ENCODE measurements at places on chromosomes 5 and 9.
A peak's percentile ranks its signal among the peaks of the same experiment; 100 is the strongest.

GRCh38 chr9:116476935-116477381 lies 210.1 kb upstream of the TRIM32 start:
- no peak for DNase-seq
- no peak overlapping the region for H3K4me3 ChIP-seq
- no peaks in the 10 kb centered on the region for H3K4me1 ChIP-seq
- H3K27me3 ChIP-seq, result no peaks in the 10 kb centered on the region
- no peaks in the 10 kb centered on the region for H3K36me3 ChIP-seq
- no peak overlapping the region for H3K27ac ChIP-seq

DNA sequence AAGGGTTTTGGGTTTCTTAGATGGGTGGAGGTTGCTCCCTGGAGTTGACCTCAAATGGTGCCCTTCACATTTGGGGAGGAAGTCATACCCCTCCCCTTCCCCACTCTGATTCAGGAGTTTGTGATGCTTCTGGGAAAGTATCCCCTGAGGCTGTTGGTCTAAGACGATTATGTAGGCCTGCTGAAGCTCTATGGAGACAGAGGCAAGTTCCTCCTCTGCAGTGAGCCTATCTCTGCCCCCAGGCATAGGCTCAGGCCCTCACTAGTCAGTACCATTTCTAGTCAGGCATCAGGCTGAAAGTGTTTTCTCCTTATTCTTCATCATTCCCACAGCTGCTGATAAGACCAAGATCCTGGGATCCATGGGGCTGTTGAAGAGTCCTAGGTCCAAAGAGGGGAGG lies 271.6 kb upstream of the NUDT12 start:
- no peak overlapping the region for H3K27ac ChIP-seq
- H3K4me3 ChIP-seq, result no peak overlapping the region

- no peaks in the 10 kb centered on the region for H3K4me1 ChIP-seq
- no peak overlapping the region for H3K27ac ChIP-seq
- H3K4me3 ChIP-seq, result no peak overlapping the region
- no peak for DNase-seq
Measured at GRCh38 chr5:87912419-87912818, 356.2 kb downstream of the TMEM161B start.

DNA sequence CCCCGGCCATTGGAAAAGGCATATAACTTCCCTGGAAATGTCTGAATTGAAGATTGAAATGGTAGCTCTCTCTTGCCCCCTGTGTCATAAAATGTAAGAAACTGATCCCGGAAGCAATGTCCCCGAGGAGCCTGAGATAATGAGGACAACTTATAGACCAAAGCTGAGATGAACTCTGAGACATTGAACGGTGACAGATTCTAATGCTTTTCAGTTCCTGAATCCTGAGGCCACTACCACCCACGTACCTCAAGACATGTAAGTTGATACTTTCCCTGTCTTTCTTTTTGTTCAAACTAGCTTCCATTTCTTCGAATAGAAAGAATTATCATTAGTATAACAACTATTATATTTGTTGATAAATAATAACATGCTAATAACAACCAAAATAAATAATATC lies 51.0 kb downstream of the KIF4B start:
- no peak for DNase-seq
- no peak overlapping the region for H3K27ac ChIP-seq
- H3K4me1 ChIP-seq, result no peaks in the 10 kb centered on the region
- no peak overlapping the region for H3K4me3 ChIP-seq
- no peaks in the 10 kb centered on the region for H3K36me3 ChIP-seq

- DNase-seq, result no peak
- H3K27ac ChIP-seq, result no peak overlapping the region
- no peaks in the 10 kb centered on the region for H3K36me3 ChIP-seq
- no peaks in the 10 kb centered on the region for H3K4me1 ChIP-seq
Measured at GRCh38 chr5:90658620-90659019, 100.0 kb downstream of the ADGRV1 start.

DNA sequence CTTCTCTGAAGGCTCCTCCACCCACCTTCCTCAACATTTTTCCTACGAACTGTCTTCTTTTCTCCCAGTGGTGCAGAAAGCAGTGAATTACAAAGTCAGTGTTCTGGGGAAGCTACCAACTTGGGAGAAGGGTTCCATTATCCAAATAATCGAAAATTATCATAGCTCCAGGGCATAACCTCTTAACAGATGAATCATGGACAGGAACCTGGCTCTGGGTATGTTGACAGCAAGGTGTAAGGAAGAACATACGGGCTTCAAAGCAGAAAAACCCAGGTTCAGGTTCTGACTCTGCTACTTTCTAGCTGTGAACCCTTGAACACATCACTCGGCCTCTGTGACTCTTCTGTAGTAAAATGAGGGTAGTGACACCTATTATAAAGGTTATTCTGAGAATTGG lies 351.3 kb downstream of the ENC1 start:
- no peak for DNase-seq
- H3K36me3 ChIP-seq, result no peaks in the 10 kb centered on the region
- H3K4me3 ChIP-seq, result no peak overlapping the region
- H3K27ac ChIP-seq, result no peak overlapping the region
- no peaks in the 10 kb centered on the region for H3K27me3 ChIP-seq

DNA sequence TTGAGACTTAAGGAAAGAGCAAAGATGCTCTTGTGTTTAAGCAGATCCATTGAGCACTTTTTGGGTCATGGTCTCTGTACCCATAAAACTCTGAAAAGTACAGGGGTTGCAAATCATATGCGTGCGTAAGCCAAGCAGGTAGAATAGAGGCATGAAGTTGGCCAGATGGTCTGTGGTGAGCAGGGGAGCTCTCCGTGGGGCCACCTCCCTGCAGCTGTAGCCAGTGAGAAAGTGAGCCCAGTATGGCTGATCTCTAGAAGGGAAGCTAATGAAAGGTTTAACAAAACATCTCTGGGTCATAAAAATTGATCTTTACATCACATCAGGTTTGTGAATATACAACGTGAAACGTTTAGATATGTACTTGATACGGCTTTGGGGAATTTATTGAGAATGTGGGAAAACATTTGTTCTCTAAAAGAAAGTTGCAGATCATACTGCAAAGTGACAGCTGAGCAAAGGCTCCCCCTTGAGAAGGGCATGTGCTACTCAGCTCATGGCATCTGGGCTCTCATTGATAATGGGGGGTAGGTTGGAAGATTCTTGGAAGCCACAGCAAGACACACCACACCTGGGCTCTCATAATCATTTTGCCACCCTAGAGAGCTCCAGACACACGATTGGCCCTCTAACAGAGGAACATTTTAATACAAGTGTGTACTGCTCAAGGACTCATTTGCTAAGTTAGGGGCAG lies 30.6 kb downstream of the SH3GL2 start:
- no peak for DNase-seq
- no peaks in the 10 kb centered on the region for H3K36me3 ChIP-seq
- H3K4me1 ChIP-seq, result no peaks in the 10 kb centered on the region
- no peak overlapping the region for H3K27ac ChIP-seq
- H3K4me3 ChIP-seq, result no peak overlapping the region
- no peaks in the 10 kb centered on the region for H3K27me3 ChIP-seq

DNA sequence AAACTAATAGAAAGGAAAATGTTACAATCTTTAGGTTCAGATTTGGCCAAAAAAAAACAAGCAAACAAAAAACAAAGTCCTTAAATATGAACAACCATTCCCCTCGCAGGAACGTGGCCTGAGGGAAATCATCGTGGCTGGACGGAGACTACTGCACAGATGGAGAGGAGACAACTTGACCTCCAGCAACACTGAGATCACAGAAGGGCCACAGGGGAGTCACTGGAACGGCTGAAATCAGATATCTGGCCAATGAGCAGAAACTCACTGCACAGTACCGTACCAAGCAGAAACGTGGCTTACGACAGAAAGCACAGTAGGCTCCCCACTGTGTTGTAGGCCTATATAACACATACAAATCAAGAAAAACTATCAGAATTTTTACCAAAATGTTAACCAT lies 27.7 kb downstream of the CAMSAP1 start:
- no peak overlapping the region for H3K4me3 ChIP-seq
- peaks cover 14% of the 10 kb centered on the region for H3K4me1 ChIP-seq
- no peak overlapping the region for H3K27ac ChIP-seq
- peaks cover 27% of the 10 kb centered on the region for H3K36me3 ChIP-seq
- no peaks in the 10 kb centered on the region for H3K27me3 ChIP-seq
- DNase-seq, result no peak

DNA sequence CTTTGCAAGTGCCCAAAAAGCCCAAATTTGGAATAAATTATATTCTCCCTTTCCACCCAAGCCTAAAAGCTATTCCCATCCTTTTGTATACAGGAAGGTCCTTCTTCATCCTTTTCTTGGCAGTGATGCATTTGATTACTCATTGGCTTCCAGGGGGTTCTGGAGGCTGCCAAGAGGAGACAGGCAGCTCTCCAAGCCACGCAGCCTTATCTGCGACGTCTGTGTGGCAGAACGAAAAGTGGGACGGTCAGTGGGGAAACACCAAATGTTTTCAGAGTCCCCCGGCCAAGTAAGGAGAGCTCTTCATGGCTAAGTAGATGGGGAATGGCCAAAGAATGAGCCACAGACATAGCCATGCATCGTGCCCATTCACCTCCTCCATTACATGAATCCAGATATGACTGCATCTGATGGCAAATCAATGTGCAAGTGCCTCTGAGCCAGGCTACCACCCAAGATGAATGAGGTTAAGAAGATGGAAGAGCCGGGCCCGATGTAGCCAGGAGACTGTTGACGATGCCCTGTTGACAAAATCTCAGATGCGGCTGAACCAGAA lies 12.1 kb downstream of the ADAM19 start:
- H3K27ac ChIP-seq, result no peak overlapping the region
- no peak overlapping the region for H3K4me3 ChIP-seq
- H3K4me1 ChIP-seq, result peaks cover 7% of the 10 kb centered on the region
- DNase-seq, result no peak
- no peaks in the 10 kb centered on the region for H3K27me3 ChIP-seq

DNA sequence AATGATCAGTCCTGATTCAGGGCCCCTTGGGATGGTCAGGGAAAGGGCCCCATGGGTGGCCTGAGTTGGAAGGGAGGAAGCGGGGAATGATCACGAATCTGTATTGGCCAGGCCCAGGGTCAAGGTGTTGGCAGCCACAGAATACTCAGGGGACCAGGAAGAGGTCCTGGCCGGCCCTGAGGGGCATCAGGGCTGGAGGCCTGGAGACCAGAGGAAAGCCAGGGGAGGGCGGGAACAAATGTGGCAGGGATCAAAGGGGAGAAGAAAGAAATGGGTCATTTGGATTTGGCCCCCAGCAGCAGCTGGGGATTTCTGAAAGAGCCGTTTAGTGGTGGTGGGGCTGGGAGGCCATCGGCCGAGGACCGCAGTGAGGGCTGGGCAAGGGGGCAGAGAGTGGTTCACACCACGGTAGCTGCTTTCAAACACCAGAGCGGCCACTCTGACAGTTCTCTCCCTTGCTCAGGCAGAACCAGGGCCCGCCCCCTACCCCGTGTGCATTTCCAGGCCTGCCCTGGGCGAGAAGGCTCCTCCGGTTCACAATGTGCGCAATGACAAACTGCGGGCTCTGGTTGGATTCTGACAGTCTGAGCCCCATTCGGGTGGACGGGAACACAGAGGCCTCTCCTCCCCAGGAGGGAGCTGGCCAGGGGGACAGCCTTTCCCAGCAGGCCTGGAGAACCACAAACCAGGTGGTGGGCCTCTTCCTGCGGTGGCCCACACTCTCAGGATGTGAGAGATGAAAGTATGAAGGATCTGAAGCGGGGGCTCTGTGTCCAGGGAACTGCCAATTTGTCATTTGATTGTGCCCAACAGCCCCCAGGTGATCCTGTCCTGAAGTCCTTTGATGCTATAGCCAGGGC lies 220.3 kb upstream of the IER5L start:
- H3K36me3 ChIP-seq, result no peaks in the 10 kb centered on the region
- no peak overlapping the region for H3K27ac ChIP-seq
- H3K27me3 ChIP-seq, result no peaks in the 10 kb centered on the region
- H3K4me3 ChIP-seq, result no peak overlapping the region
- H3K4me1 ChIP-seq, result no peaks in the 10 kb centered on the region
- no peak for DNase-seq

- H3K4me1 ChIP-seq, result no peaks in the 10 kb centered on the region
- no peaks in the 10 kb centered on the region for H3K36me3 ChIP-seq
- no peaks in the 10 kb centered on the region for H3K27me3 ChIP-seq
- H3K27ac ChIP-seq, result no peak overlapping the region
- H3K4me3 ChIP-seq, result no peak overlapping the region
Measured at GRCh38 chr9:12060811-12061210, 632.4 kb upstream of the TYRP1 start.

- no peak overlapping the region for H3K4me3 ChIP-seq
- H3K27ac ChIP-seq, result no peak overlapping the region
- H3K4me1 ChIP-seq, result no peaks in the 10 kb centered on the region
- no peaks in the 10 kb centered on the region for H3K36me3 ChIP-seq
- no peak for DNase-seq
Measured at GRCh38 chr9:108363311-108363710, 492.5 kb downstream of the ACTL7B start.

GRCh38 chr5:39498278-39498952 lies 73.6 kb upstream of the DAB2 start:
- peaks cover 10% of the 10 kb centered on the region for H3K27me3 ChIP-seq
- no peak for DNase-seq
- no peaks in the 10 kb centered on the region for H3K4me1 ChIP-seq

DNA sequence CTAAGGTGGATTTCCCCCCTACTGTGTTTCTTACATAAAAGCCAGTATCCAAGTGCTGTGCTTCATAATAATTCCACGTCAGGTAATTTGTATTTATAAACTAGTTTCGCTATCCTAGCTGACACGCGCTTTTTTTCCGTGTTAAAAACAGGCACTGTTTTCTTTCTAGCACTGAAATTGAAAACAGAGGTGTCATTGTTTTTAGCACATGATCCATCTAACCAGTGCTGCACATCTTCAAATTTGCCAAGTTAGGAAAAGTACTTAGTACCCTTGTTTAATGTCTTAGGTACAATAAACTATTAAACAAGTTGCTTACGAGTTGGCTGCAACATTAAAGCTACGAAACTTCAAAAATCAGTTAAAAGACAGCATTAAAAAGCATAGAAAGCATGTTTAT lies 49.9 kb downstream of the JMY start:
- DNase-seq, result no peak
- no peak overlapping the region for H3K27ac ChIP-seq
- H3K4me3 ChIP-seq, result no peak overlapping the region
- no peaks in the 10 kb centered on the region for H3K27me3 ChIP-seq
- peaks cover 17% of the 10 kb centered on the region for H3K36me3 ChIP-seq

DNA sequence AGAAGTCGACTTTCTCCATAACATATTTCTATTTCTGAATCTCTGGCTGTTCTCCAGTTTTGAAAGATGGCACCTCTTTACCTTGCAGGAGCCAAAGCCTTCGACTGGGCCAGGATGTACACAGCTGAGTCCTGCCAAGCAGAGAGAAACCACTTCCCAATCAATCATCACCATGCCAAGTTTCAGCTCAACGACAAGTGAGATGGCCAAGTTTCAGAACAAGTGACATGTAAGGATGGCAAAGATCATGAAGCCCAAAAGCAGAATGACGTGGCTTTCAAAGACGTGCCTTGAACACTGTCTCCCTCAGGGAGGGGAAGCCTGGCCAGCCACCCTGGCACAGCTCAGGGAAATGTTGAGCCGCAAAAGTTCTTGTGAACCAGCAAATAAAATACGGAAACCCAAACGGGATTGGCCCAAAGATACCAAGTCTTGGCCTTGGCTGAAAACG lies 17.7 kb downstream of the STK10 start:
- peak overlapping the region; percentile 39 for H3K27ac ChIP-seq
- peak overlapping the region; percentile 26 for H3K4me3 ChIP-seq
- H3K4me1 ChIP-seq, result peaks cover 83% of the 10 kb centered on the region
- peaks cover 54% of the 10 kb centered on the region for H3K36me3 ChIP-seq
- no peak for DNase-seq

- no peaks in the 10 kb centered on the region for H3K36me3 ChIP-seq
- no peak overlapping the region for H3K4me3 ChIP-seq
- no peaks in the 10 kb centered on the region for H3K4me1 ChIP-seq
- H3K27ac ChIP-seq, result peak overlapping the region; percentile 5
- no peak for DNase-seq
Measured at GRCh38 chr9:91896513-91897121, 53.4 kb downstream of the ROR2 start.

Data from CD4-positive, CD25-positive, alpha-beta regulatory T cell (primary cell).